Inflammatory macrophage treated with lipopolysaccharide for 4 hours (primary cell): ENCODE measurements at places on chromosomes 12 and 14.
A peak's percentile ranks its signal among the peaks of the same experiment; 100 is the strongest.

DNA sequence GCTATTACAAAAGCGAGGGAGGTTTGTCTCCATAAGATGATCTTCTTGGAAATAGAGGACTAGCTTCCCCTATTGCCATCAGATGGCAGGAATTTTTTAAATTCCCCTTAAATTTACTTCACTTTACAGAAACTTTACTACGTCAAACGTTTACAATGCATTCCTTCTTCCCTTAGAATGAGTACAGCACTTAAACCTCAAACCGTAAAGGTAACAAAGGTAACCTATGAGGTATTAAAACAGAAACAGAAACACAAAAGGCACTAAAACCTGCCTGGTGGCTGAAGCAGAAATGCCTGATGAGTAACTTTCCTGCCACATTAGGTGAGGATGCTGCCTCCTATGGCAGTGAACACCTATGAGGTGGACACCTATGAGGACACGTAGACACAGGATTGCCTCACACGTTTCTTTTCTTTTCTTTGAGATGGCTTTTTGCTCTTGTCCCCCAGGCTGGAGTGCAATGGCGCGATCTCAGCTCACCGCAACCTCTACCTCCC, 25.0 kb downstream of the DIO2 start:
- no peak for DNase-seq

- DNase-seq, result no peak
Measured at GRCh38 chr14:55912344-55912743, 205.9 kb upstream of the PELI2 start.

- peak; percentile 44 for DNase-seq
Measured at GRCh38 chr12:55041345-55042055, 21.7 kb downstream of the NEUROD4 start.

DNA sequence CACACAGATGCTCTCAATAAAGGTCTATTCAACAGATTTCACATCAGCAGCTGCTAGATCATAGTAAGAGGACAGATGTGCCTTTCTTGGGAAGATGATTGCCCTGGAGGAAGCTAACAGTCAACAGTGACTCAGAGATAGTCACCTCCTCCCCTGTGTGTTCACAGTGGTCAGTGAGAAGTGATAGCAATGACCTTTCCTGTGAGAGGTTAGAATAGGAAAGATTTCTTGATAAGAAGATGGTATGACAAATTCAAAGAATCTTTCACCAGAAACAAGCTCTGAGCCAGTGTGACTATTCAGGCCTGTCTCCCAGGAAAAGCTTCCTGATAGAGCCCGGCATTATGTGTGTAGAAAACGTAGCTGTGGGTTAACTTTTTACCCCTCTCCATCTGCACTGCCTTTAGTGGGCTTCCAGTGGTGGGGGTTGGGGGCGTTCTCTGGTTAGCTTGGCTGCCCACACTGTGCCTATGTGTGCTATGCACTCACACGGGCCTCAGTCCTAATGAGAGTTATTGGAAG, 66.4 kb upstream of the ARHGAP5 start:
- no peak for DNase-seq

GRCh38 chr14:80956922-80957321, 1.5 kb downstream of the TSHR start:
- peak; percentile 41 for DNase-seq

- no peak for DNase-seq
Measured at GRCh38 chr14:52025310-52025709, 36.0 kb downstream of the RTRAF start.

GRCh38 chr12:52243259-52243855, 10.3 kb downstream of the KRT7 start:
- DNase-seq, result no peak

- DNase-seq, result peak; percentile 68
Measured at GRCh38 chr12:56839915-56840325, 76.8 kb downstream of the HSD17B6 start.

DNA sequence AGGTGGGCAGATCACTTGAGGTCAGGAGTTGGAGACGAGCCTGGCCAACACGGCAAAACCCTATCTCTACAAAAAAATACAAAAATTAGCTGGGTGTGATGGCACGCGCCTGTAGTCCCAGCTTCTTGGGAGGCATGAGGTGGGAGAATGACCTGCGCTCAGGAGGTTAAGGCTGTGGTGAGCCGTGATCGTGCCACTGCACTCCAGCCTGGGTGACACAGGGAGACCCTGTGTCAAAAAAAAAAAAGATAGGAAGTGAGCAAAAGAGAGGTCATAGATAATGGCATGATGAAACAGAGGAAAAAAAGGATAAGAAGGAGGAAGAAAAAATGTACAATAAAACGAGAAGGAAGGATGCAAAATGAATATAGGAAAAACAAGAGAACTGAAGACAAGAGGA, 159.5 kb downstream of the ETV6 start:
- DNase-seq, result no peak

DNA sequence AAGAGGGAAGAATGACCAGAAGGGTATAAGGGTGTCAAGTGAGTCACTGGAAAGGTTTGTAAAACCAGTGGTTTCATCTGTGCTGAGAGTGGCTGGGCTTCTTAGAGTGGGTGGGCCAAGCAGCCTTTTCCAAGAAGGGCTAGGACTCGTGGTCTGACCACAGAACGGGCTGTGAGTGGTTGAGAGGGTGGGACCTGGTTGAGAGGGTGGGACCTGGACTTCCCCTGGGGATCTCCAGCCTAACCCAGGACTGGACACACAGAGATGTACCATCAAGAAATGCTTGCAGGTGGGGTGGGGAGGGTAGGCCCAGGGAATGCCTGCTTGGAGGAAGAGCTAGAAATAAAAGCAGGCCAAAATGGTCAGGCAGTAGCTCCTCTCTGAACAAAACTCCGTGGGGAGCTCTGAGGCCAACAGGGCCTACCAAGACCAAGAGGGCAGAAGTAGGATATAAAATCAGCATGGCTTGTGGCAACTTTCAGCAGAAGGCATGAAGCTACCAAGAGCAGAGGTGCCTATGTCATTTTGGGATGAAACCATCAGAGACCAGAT, 140.5 kb downstream of the FOXN3 start:
- peak; percentile 97 for DNase-seq

DNA sequence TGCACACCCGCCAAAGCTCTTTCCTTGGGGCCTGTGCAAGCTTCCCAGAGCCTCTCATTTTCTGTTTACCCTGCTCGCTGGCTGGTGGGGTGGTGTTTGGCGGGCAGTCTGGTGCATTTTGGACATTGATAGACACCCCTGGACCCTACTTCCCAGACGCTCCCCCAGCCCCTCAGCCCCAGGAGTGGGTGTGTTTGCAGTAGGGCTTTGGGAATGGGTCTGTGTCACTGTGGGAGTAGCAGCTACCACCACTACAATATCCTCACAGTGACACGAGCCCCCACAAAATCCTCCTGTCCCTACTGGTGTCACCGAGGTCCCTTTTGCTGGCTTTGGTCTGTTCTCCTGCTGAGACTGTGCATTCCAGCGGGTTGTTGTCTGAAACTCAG, 371.3 kb downstream of the TMEM121 start:
- DNase-seq, result no peak

DNA sequence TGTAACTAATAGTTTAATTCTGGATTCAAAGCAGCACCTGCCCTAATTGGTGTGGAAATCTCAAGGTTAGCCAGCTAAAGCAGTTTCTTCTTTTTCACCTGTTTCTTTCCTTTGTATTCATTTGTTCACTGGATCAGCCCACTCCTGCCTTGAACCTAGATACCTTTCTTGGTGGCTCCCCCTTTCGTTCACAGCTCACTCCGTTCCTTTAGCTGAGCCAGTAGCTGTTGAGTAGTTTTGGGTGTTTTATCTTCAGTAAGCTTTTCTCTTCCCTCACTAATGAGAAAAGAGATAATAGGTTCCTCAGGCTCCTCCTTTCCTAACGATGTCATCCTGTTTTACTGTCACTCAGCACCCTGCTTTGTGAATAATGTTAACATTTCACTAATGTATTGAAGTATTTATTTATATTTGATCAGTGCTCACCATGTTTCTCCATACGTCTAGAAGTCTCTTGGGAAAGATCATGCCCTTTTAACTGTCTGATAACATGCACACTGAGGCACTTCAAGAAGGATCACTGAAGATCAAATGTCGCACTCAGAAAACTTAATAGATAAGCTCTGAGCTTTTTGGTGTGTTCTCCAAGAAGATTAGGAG, 121.1 kb downstream of the TGFB3 start:
- no peak for DNase-seq

- DNase-seq, result no peak
Measured at GRCh38 chr14:39080886-39081285, 22.1 kb downstream of the SEC23A start.

DNA sequence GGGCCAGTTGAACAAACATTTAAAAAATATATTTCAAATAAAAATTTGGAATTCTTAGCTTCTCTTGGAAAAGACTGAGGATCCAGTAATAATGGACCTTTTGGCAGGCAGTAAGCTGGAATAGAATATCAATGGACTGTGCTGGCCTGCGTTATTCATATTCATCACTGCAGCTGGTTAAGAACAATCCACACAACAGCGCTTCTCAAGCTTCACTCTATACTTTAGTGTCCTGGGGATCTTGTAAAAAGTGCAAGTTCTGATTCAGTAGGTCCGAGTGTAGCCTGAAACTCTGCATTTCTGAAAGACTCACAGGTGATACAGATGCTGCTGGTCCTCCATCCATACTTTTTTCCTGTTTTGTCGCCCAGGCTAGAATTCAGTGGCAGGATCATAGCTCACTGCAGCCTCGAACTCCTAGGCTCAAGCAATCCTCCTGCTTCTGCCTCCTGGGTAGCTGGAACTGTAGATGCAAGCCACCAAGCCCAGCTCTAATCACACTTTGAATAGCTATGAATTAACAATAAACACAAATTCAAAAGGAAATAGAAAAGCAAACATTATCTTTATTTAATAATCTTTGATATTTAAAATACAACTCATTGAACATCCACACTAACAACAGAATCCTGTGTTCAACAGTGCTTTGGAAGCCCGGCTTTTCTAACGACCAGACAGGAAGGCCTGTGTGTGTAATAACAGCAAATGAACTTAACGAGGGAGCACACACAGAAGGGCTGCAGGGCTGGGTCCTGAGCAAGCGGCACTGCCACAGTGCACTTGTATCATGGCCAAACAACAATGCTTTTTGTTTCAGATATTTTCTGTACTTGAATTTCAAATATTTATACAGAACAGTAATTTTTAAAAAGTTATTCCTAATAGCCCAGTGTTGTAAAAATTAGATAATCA, 18.4 kb upstream of the TRIP11 start:
- no peak for DNase-seq

DNA sequence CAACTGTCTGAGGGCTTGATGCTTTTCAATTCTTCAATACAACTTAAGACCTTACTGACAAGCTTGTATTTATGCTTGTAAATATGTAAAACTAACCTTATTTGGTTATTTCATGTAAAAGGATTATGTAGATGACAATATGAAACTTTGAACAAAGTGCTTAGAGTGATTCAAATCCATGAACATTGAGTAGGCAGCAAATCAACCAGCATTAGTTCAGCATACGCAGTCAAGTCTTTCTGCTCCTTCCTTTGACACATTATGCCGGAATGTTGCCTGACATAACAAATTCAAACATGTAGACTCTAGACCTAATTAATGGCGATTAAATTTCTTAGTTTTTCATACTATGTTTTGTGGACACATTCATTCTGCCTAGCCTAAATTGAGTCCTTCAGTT, 105.2 kb downstream of the FGD4 start:
- no peak for DNase-seq

- DNase-seq, result peak; percentile 28
Measured at GRCh38 chr12:95815632-95816212, 25.2 kb upstream of the NTN4 start.

GRCh38 chr14:96895658-96896271, 98.6 kb downstream of the VRK1 start:
- no peak for DNase-seq

- DNase-seq, result no peak
Measured at GRCh38 chr14:28673056-28673455, 93.5 kb upstream of the FOXG1 start.

DNA sequence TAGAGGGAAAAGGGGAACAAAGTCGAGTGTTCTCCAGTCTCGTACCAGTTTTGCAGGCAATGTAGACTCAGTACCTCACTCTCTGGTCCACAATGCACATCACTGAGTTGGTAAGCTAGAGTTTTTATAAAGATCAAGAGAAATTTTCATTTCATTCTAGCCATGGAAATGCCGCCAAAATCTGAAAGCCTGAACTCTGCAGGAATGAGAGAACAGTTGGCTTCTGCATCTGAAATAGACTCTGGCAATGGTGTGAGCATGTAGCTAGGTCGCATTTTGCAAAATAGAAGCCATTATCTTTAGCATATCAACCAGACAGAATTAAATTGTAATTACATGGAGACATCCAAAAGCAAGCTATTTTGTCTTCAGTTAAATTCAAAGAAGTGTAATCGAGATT, 381.0 kb downstream of the NOVA1 start:
- DNase-seq, result no peak

GRCh38 chr12:63047146-63047545, 103.9 kb downstream of the AVPR1A start:
- no peak for DNase-seq

GRCh38 chr12:43282106-43282505, 269.9 kb downstream of the ADAMTS20 start:
- DNase-seq, result no peak

DNA sequence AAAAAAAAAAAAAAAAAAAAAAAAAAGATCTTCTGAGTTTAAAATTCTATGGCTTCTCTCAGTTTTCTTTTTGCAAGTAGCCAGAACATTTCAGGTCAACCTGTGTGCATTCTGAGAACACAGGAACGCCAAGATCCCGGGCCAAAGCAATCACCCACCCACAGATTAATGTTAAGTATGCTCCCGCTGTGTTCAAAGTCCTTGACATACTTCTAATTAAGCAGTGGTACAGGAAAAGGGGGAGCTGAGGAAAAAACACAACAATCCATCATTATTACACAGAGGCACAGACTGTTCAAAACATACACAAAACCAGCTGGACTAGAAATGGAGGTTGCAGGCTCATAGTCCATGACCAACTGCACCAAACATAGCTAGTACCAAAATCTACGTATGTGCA, 2.8 kb downstream of the FBXO21 start:
- DNase-seq, result no peak

DNA sequence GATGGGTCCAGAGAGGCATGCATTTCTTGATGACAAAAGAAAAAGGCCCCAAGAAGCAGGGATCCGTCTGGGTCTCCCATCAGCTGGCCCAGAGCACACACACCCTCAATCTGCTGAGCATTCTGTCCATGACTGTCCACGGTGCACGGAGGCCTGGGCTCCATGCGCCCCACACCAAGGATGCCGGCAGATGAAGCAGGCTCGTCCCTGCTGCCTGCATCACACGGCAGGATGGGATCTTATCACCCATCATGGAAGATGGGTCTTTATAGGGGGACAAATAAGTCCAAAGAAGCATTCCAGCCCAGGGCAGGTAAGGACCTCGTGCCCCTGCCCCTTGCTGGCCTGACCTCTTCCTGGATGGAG, 59.7 kb downstream of the PRIMA1 start:
- no peak for DNase-seq

DNA sequence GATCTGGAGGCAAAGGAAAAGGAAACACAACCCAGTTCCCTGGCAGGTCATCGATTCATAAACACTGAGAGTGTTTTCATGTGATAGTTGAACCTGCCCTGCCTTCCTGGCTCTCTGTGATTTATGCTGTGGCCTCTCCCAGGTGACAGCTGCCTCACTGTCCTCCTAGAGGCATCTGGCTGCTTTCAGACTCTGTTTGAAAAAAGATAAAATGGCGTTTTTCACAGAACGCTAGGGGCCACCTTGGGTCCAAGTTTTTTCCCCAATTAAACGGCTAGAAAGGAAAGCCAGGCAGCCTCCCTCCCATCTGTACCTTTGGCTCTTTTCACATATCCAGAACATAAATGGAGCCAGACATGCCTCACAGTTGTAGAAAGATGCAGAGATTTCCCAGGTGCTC, 252.6 kb upstream of the CCDC196 start:
- DNase-seq, result no peak

- DNase-seq, result no peak
Measured at GRCh38 chr14:23182372-23183157, 895 bp downstream of the SLC7A8 start.
